Tongue (tissue), 3 donors: ENCODE measurements at places on chromosomes 2 and 18. TPM values are rescaled to one million over a fixed set of nuclear protein-coding genes. Genes with fewer than 3 reads are reported as not detected.
A peak's percentile ranks its signal among the peaks of the same experiment; 100 is the strongest.

DNA sequence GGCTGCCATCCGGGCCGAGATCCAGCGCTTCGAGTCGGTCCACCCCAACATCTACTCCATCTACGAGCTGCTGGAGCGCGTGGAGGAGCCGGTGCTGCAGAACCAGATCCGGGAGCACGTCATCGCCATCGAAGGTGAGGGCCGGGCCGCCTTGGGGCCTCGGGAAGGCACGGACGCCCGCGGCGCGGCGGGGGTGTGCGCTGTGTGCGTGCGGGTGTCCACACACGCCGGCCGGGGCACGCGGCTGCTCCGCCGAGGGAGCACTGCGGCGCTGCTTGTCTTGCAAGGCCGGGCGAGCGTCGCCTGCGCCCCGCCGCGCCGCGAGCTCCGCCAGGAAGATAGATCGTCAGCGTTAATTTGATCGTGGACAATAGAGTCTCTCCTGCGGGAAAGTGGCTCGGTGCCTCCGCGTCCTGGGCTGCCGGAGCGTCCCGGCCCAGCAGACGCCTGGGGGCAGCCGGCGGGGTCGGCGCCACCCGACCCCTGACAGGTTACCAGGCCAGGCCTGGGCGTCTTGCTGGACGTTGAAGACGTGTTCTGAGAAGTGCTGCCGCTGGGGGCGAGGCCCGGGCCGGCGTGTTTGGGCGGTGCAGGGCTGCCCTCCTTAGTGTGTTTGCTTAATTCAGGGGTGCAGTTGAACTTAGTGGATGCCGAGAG, 1.0 kb downstream of the AGAP1 start:
- DNase-seq = no peak

DNA sequence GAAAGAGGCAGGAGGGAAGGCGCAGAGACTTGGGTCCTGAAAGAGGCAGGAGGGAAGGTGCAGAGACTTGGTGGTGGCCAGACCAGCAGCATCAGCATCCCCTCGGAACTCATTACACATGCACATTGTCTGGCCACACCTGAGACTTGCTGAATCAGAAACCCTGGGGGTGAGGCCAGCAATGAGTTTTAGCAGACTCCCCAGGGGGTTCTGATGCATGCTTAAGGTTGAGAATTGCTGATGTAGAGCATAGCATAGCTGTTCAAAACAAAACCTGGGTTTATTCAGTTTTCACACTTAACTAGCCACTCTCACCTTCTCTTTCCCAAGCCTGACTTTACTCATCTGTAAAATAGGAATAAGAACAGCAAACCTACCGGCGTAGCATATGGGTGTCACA, 122.9 kb downstream of the MRO start:
- DNase-seq = no peak

GRCh38 chr2:235937936-235938335, 230.2 kb downstream of the GBX2 start:
- DNase-seq = no peak

DNA sequence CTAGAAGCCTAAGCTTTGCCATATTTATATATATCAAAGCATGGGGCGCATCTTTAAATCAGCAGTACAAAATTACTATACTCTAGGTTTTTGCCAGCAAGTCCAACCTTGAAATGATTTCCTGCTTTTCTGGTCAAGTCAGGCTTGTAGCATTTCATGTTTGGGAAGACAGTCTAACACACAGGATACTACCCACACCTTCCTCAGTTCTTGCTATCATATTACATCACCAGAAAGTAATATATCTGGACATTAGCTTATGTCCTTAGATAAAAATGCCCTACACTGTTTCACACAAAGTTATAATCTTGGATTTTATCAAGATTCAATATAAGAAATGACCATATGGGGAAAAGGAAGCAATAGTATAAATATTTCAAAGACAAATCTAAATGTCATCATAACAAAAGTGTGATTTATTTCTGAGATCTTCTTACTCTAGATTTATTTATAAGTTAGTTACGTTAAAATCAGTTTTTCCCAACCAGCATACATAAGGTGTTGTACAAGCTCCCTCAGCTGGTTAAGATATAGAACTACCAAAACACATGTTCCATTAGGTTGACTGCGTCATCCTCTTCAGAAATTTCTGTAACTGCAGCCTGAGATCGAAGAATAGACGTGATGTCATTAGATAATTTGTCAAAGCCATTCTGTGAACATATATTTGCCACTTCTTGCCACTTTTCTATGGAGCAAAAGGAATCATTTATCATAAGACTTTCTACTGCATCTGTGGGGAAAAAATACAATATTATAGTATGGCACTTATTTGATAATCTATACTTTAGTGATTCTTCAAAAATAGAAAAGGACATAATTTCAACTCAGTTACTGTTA, 56.6 kb downstream of the CLHC1 start:
- peak; percentile 76 for DNase-seq

DNA sequence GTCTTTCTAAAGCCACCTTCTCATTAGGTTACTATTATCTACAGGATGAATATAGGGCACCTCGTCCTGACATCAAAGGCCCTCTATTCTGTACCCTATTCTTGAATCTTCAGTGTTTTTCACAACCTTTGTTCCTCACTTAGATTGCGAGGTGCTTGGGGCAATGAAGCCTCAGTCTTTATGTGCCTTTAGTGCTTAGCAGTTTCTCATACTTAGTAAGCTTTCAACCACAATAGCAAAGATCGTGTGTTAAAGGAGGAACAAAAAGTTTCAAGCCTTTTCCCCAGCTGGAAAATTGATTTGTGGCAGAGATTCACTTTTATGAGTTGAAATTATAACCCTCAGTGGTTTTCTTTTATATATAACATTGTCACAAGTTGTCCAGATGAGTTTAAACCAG, 226.9 kb downstream of the MYO3B start:
- DNase-seq = no peak

- DNase-seq = no peak
Measured at GRCh38 chr18:56044239-56044638, 456.2 kb upstream of the TCF4 start.

DNA sequence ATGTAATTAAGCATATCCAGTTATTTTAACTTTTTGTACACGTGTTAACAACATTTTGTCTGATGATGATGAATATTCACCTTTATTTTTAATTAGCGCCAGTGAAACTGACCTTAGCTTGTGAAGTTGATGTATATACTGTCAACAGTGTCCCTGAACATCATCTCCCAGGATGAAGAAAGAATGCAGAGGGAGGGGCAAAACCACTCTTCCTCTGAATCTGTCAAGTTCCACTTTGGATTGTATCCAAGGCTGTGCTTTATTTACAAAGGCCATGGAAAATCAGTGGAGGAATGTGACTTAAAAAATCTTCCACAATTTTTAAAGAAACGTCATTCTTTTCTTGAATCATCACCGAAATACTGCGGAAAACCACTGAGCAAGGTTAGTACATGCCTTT, 4.5 kb upstream of the RMDN2 start:
- DNase-seq = no peak

DNA sequence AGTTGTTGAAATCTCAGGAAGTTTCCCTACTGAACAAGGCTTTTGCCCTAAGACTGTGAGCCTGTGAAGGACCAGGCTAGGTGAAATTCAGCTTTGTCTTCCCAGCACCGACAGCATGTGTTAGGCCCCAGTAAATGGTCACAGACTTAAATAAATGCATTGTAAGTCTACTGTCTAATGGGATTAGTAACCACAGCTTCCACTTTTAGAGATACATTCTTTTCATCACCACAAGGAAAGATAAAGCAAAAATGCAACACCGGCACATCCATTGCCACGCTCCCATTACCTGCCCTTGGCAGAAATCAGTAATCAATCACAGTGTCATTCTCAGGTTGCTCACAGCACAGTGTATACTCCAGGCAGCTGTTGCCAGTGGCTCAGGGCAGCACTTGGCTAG, 59.3 kb downstream of the CRACDL start:
- DNase-seq = no peak

DNA sequence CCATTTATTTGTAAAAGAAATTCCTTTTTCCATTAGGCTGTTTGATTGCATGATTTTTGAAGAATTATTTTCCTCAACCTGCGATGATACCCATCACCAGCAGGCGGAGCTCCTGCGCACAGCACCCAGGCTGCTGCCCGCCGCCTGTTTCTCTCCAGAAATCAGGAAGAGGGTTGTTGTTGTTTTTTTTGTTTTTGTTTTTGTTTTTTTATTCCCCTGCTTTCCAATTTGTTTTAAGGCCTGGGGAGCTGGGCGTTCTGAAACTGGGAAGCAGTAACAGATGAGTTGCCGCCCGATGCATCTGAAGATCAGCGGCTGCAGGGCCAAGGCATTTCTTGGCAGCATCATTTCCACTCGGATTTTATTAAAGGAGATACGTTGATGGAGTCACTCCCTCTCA, 132.1 kb downstream of the MBP start:
- DNase-seq = peak; percentile 74

CNRIP1 gene
- total RNA-seq = 19.6 TPM

COBLL1 gene
- total RNA-seq = 27.1 TPM

SLC11A1 gene
- 6.8 TPM for total RNA-seq

UGT1A3 gene
- total RNA-seq = 0.51 TPM

CNTNAP5 gene
- total RNA-seq = 1.7 TPM
